ENCODE measurements at places on chromosomes 4 and X.
A peak's percentile ranks its signal among the peaks of the same experiment; 100 is the strongest.

DNA sequence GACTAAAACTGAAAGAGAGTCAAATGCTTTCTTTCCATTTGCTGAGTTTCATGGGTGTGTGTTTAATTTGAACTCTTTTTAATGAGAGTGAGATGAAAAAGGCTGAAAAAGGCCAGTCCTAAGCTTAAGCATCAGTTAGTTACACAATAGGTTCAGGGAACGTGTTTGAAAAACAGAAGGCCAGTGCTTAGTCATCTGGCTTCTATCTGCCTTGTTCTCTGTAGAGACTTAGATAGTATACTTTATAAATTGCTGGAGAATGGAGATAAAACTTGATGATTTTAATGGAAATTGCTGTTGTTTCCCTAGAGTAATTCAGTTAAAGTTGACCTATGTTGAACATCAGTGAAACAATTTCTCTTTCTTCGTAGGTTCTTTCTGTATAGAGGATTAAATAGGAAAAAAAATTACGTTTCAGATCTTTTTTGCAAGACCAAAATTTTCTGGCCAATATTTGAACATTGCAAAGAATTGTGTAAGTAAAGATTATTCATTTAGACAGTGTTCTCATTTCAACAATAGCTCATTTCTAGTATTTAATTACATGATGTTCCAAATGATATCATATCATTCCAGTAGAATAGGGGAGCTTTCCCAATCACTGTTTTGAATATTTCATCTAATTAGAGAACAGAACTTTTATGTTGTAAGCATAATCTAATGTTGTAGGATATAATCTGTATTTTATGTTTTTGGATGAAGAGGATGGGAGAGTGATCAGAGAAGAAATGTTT lies 1088.8 kb downstream of the ADGRL3 start:
- no peak for DNase-seq

DNA sequence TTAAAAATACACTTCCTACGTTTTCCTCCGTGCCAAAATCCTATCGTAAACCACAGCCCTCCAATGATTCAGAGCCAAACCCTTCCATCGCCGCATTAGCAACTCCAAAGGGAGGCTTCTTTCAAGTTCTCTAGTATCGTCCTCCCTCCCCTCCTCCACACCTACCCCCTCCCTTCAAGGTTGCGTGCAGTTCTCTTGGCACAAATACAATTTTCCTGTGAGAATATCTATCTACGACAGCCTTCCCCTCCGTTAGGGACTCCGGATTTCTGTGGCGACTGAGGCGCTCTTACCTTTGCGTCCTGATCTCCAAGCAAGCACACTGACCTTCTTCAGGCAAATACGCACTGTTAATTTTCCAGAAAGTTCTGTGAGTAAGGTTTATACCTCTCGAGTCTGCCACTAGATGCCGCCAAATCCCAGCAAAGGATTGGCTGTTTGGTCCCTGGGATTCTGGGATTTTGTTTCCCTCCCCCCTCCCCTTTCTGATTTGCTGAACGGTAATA lies 1.2 kb upstream of the MORF4L2 start:
- DNase-seq, result peak; percentile 11

DNA sequence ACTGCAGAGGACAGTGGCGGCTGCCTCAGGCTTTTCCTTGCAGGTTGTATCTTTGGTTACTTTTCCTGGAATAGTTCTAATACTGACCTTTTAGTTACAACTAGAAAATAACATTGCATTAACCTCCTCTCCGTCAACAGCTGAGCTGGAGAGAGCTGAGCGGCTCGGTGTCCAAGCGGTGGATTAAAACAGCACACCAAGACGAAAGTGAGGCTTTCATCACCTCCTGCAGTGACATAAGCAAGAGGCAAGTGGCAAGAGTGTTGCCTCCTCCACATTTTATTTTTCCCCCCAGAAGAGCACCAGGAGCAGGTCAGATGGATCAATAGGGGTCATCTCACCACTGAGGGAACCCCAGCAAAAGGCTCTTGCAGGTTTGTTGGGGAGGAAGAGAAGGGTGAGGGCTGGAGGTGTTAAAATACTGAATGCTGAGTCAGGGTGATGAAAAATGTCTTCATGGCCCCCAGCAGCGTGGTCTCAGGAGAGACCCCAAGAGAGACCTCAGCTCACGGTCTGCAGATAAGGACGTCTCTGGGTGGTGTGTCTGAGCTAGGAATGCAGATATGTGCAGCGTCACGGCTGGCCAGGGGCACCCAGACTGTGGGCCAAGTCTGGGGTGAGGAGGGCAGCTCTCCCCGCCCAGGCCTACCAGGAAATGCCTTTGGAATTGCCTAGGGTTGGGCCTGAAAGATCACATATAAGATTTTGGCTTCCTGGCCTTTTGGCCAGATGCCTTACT lies 50.3 kb downstream of the CASP3 start:
- no peak for DNase-seq

GRCh38 chr4:107987916-107988762 lies 1.6 kb upstream of the HADH start:
- no peak for DNase-seq

DNA sequence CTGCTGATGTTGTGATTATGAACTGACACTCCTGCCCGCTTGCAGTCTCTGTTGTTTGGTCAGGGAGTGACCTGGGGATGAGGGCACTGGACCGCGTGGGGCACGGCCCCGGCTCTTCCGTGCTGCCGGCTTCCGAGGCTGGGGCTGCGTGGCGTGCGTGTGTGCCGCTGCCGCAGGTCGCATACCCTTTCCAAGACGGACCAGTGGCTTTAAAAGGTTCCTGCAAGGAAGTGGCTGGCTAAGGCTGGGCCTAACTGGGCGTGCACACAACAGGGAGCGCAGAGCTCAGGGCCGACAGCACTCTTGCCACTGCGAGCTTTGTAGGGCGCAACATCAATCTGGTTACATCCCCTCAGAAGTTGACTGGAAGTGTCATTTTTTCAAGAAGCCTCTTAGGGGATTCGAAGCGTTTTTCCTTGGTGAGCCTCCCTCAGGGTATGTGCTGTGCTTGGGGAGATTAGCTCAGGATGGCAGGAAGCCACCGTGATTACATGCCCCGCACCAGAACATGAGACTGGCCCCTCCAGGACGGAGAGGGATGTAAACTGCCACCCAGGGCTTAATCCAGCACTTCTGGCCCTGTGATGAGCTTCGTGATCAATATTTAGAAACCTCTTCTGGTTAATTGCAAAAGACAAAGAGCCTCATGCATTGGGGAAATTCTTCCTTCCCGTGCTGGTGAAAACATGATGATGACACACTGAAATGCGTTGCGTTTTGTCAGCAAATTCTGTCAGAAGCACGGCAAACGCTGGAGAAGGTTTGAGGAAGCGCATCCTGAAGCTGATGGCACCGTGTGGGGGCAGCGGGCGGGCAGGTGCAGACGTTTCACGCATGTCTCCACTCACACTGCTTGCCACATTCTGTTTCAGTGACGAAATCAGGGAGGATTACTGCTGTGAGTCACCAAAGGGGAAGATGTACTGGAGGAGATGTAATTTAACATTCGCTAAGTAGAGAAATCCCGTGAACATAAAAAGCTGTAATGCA lies 11.1 kb downstream of the MAEA start:
- DNase-seq, result no peak

- DNase-seq, result no peak
Measured at GRCh38 chr4:74032064-74032463, 6.4 kb downstream of the CXCL3 start.

DNA sequence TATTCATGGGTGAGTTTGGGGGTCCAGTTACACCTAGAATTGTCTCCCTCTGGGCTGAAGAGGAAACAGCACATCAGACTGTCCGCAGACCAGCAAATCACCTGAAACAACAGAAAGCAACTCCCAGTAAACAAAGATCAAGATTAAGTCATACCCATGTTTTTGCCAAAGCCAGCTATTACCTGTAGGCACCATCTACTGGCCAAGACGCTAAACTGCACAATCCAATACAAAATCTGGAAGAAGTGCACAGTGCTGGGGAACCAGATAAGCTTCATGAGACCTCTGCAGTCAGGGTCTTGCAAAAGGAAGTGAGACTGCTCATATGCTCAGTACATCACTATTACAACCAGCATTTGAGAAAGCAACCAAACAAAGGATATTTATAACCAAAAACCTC lies 157.5 kb upstream of the ITM2A start:
- DNase-seq, result no peak

- DNase-seq, result no peak
Measured at GRCh38 chr4:38482696-38483095, 181.3 kb upstream of the KLF3 start.

DNA sequence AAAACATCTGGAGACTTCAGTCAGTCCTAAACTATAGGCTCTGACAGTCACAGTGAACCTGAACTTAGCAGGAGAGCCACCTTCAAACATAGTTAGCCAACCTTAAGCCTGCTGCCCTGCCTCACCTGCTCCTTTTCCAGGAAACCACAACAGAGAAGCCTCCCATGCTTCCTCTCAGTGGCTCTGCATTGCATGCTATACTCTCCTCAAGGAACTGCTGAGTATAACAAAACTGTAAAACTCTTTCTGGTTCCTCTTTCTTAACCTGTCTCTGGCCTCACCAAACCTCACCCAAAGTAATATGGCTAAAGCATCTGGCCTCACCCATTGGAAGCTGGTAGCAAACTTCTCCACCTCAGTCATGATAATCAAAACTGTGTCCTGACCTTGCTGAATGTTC lies 122.1 kb downstream of the ANKRD50 start:
- DNase-seq, result no peak

DNA sequence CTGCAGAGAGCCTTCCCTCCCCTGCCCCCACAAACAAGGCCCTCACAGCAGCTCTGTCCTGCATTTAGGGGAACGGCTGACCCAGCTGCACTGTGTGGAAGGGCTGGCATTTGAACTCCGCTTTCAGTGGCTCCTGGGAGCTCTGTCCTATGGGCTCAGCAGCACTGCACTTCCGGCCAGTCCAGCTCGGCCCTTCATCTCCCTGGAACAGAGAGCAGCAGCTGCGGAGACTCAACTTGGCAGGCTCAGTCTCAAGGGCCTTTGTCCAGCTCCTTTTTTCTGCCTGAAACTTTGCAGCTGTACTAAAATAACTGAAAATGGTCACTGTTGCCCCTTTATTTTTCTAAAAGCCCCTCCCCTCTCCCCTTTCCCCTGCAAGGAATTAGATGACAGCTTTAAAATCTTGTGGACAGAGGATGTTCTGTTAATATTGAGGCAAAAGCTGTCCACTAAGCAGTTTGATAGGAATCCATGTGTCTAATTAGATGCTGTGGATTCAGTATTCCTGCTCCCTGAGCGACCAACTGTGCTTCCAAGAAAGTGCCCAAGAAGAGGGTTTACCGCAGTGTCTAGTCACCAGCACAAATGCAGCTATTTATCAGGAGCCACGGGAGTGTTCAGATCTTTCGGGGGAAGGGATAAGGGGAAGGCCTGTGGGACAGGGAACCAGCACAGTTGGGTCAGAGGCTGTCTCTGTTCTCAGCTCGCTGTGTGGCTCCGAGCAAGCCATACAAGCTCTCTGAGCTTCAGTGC lies 133.1 kb downstream of the AFAP1 start:
- DNase-seq, result no peak
